ENCODE measurements at places on chromosomes 5 and 9.

DNA sequence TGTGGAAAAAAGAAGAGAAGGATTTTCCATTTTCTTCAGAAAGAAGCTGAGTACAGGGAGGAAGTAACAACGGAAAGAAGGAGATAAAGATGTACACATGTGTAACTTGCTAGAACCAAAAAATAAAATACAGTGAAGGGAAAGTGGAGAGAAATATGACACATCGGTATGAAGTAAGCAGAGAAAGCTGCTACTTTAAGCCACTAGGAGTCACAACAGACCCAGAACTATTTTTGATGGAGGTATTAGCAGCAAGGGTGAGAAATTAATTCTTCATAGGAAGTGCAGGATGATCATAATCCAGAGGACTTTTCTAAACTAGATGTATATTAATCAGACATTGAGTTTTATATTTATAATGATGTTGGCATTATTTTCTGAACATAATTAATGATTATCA is 88.5 kb downstream of the FAM174A start:
- no peak for DNase-seq

GRCh38 chr9:75152416-75152815 is 64.1 kb downstream of the OSTF1 start:
- DNase-seq, result no peak

DNA sequence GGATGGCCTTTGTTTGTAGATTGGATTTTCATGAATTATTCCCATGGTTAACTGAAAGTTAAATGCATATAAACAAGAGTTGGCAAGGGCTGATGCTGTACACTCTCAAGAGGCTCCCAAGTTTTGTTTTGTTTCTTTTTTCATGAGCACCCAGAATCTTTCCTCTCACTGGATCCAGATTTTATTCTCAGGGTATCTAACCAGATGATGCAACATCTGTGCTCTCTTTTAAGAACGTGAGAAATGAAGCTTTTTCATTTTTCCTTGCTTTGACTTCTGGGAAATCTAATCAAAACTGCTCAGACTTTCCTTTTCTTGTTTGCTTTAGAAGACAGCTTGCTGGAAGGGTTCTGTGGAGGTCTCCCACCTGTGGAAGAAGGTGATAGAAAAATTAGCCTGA is 142.7 kb upstream of the SLC12A2 start:
- no peak for DNase-seq

- no peak for DNase-seq
These were observed 20.9 kb downstream of the PCSK5 start for GRCh38 chr9:75911390-75911789.

- DNase-seq, result no peak
These were observed 93.2 kb upstream of the RAPGEF1 start for GRCh38 chr9:131833083-131833482.

- no peak for DNase-seq
These were observed 94.5 kb upstream of the FER start for GRCh38 chr5:108653201-108653600.

- DNase-seq, result no peak
These were observed 42.6 kb downstream of the GAPVD1 start for GRCh38 chr9:125304273-125304672.

DNA sequence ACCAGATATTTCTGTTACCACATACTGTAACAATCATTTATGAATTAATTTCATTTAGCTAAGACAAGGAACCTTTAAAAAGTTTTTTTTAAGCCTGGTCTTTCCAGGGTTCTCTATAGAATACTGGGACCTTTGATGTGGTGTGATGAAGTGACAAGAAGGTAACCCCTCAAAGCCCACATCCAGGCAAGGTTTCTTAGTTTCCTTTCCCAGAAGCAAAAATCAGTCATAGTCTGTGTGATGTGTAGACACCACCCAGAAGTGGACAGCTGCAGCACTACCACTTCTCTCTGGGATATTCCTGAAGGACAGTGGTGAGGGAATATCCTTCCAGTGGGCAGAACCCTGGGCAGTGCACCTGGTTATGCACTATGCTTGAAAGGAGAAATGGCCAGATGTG is 115.6 kb downstream of the TTC39B start:
- no peak for DNase-seq

DNA sequence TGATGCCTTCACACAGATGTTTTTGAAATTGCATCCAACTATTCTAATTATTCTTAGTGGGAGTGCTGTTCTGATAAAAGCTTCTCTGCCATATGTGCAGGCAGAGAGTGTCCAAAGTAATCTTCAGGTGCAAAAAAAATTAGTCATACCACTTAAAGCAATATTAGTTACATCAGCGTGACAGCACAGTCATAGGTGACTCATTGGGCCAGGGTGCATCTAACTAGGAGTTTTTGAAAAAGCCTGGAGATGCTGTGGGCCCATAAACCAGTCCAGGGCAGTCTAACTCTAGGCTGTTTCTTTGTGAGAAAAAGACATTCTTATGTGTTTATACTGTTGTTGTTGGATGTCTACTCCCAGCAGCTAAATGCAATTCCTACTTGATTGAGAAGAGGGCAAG is 33.0 kb upstream of the C6 start:
- DNase-seq, result no peak

- DNase-seq, result no peak
These were observed 23.4 kb upstream of the RUFY1 start for GRCh38 chr5:179526978-179527377.

GRCh38 chr5:2018390-2018724 is 135.6 kb upstream of the IRX4 start:
- DNase-seq, result no peak

DNA sequence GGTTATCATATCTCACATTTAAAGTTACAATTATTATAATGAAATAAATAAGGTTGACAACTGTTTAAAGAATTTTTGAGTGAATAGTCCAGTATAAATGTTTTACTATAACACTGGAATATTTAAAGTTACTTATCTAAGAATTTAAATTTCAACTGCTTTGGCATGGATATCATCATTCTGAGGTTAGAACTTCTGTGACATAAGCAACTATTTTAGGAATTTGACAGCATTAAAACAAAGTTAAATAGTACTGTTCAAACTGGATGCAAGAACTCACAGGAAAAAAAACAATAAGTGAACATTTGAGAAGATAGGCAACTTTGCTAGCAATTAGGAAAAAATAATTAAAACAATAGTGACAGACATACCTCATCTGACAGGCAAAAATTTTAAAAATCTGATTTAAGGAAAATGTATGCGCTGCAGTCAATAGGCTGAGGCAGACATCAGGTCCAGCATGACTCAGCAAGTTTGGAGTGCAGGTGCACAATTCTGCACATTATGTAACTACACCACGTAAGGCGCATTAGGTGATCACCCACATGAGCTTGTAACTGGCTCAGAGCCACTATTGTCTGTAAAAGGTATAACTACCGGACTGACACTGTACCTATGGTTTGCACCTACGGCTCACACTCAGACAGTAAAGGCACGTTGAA is 180.6 kb downstream of the PDE4D start:
- DNase-seq, result no peak

DNA sequence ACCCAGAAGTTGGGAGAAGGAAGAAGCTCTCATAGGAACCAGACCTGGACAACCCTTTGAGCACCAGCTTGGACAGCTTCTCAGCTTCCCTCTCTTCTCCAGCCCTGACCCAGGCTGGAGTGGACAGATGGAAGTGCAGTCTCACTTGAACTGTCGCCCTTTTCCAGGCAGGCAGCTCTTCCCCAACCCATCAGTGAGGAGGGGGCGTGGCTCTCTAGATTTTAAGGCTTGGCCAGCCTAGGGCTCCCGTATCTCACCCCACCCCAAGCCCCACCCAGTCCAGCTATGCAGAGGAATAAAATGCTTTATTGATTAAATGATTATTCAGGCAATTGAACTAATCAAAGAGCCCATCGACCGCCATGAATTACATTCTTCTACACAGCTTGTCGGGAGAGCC is 2.2 kb downstream of the PAX5 start:
- no peak for DNase-seq

GRCh38 chr5:38060354-38060753 is 198.0 kb upstream of the EGFLAM start:
- no peak for DNase-seq

- no peak for DNase-seq
These were observed 21.2 kb downstream of the GSN start for GRCh38 chr9:121289026-121289771.

GRCh38 chr5:141929398-141930058 is 5.9 kb downstream of the DELE1 start:
- DNase-seq, result no peak

GRCh38 chr5:132487841-132488555 is 2.6 kb downstream of the IRF1 start:
- no peak for DNase-seq

DNA sequence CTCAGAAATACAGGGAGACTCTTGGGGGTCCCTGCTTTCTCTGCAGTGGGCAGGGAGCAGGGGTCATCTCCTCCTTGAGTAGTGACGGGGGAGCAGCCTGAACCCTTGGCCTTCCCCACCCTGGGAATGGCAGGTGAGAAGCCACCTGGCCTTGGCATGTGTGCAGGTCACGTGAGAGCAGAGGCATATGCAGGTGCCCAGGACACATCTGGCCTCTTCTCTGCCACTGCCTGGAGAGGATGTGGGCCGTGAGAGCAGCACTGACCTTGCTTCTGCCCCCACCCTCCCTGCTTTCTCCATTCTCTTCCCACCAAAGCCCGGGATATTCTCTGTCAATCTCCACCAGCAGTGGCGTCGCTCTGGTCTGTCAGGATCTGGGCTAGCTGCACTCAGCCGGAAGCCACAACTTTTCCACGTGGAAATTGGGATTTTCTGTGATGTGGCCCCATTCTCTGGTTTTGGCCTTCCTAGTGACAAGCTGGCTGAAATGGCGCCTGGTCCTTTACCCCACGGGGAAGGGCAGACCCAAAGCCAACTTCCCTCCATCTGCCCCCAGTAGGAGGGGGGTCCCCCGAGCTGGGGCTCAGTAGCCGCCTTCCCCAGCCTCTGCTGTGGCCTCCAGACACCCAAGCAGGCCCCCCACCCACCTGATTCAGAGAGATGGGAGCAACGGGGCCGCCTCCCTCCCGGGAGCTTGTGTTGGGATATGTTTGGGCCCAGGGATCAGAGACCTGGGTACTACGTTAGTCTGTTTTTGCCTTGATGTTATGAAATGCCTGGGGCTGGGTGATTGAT is 70.4 kb upstream of the FCN1 start:
- no peak for DNase-seq

DNA sequence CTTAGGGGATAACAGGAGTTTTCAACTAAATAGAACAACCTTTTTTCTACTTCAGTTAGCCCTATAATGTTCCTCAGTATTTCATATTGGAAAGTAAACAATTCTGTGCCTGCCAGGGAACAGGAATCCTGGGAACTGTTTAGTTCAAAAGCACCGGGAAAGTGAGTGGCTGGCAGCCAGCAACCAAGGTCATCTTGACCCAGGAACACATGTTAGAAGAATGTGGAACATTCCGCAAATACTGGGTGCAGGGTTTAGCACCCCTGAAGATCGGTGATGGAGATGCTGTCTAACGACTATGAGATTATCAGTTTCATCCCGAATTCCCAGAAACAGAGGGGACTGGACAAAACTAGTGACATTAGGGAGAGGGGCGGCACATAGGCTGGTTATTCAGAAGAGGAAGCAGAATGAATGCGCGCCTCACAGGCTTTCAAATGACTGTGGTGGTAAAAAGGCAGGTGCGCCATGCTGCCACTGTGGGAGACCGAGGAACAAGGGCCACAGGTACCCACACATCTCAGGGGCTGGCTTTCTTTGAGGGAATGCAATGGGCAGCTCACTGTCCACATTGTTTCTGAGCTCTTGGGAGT is 51.2 kb downstream of the IPPK start:
- DNase-seq, result no peak

DNA sequence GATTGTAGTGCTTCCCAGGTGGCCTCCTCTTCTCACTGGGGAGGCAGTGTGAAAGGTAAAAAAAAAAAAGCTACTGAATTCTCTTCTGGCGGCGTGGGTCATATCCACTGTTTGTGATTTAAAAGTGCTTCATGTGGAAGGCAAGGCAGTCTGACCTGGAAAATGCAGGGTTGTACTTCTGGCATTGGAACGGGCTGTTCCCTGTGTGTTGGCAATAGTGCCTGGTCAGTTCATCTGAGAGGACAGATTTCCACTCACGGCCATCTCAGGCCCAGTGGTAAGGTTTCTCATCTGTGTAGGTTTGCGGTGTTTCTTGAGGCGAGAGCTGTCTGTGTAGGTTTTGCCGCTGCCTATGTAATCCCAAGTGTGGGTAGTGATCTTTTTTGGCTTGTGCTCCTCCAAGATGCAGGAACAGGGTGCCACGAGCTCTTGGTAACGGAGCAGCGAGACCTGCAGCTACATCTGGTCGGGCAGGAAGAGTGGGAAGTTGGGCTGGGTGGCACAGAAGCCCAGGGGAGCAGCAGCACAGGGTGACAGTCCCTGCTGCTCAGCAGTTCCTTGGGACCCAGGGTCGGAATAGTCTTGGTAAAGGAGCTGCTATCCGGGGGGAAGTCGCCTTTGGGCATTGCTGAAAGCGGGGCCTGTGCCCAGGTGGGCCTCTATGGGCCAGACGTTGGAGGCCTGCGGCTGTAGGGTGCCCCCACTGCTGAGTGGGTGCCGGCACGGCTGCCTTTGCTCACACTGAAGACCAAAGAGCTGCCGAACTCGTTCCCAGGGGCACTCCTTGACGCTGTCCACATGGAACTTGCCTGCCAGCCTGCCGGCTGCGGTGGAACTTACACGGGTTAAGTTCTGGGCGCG is 11.2 kb downstream of the RCL1 start:
- DNase-seq, result no peak

- DNase-seq, result no peak
These were observed 16.2 kb downstream of the FNBP1 start for GRCh38 chr9:130026583-130027340.

GRCh38 chr9:131107760-131108159 is 11.4 kb downstream of the AIF1L start:
- no peak for DNase-seq

- no peak for DNase-seq
These were observed 31.4 kb upstream of the ANKH start for GRCh38 chr5:14902826-14903560.

DNA sequence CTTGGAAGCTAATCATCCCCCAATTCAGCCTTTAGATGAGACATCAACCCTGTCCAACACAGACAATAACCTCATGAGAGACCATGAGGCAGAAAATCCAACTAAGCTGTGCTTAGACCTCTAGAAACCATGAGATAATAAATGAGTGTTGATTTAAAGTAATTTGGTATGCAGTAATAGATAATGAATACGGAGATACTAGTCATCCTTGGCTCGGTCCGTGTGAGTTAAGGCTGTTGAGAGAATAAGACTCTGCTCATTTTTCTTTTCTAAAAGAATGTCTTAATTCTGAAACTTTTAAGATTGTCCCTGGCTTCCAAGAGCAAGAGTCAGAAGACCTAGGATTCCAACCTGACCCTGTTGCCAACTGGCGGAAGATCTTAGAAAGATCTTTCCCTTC is 6.1 kb downstream of the TNC start:
- no peak for DNase-seq

DNA sequence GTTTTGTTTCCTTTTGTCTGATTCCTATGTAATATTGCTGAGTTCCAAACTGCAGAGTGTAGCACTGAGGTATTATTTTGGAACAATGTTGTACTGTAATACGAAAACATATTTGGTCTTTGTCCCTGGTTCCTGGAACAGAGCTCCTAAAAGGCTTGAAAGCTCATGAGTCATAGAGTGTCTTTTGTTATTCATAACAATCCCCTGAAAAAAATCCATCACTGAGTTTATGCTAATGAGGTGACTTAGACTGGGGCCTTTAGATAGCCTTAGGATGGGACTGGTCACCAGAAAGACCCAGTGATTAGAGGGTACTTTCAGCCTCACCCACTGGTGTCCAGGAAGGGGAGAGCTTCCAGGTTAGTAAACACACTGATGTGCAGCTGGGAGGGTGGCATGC is 132.7 kb upstream of the POU5F2 start:
- no peak for DNase-seq

- DNase-seq, result no peak
These were observed 84.9 kb downstream of the GNA14 start for GRCh38 chr9:77563174-77563573.

- DNase-seq, result no peak
These were observed 14.1 kb downstream of the PDLIM4 start for GRCh38 chr5:132271251-132272246.

Data from progenitor cell of endocrine pancreas (in vitro differentiated cells).